ENCODE measurements at places on chromosomes 2 and 18. TPM values are rescaled to one million over a fixed set of nuclear protein-coding genes. Genes with fewer than 3 reads are reported as not detected.
A peak's percentile ranks its signal among the peaks of the same experiment; 100 is the strongest.

The GPR75 gene
- 2.5 TPM for total RNA-seq

The GAREM1 gene
- total RNA-seq = 7.9 TPM

DNA sequence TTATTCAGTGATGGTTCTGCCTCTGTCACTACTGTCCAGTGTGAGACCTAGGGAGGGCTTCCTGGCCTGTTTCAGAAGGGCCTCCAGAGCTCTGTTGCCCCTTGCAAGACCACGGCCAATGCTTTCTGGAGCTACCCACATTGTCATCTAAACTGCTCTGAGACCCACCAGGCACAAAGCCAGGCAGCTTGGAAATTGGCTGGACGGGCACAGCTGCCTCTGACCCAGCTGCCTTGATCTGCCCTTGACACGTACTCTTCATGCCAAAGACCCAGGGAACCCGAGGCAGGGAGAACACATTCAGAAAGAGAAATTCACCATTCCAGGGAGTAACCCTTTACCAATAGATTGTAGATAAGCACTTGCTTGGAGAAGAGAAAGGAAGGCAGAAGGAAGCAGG lies 183.7 kb upstream of the SIX2 start:
- no peaks in the 10 kb centered on the region for H3K36me3 ChIP-seq
- peaks cover 11% of the 10 kb centered on the region for H3K27me3 ChIP-seq
- no peak overlapping the region for H3K4me3 ChIP-seq
- DNase-seq = no peak

- no peaks in the 10 kb centered on the region for H3K36me3 ChIP-seq
- no peak overlapping the region for H3K4me3 ChIP-seq
- no peak for DNase-seq
- no peaks in the 10 kb centered on the region for H3K27me3 ChIP-seq
- H3K27ac ChIP-seq = no peak overlapping the region
- no peaks in the 10 kb centered on the region for H3K4me1 ChIP-seq
These were observed 184.0 kb downstream of the PDE11A start for GRCh38 chr2:177888581-177888980.

- no peaks in the 10 kb centered on the region for H3K27me3 ChIP-seq
- peaks cover 5% of the 10 kb centered on the region for H3K36me3 ChIP-seq
- H3K4me1 ChIP-seq = no peaks in the 10 kb centered on the region
- H3K4me3 ChIP-seq = no peak overlapping the region
These were observed 76.0 kb upstream of the ST8SIA5 start for GRCh38 chr18:46832849-46833248.

GRCh38 chr18:42275949-42276730 lies 321.1 kb downstream of the PIK3C3 start:
- H3K36me3 ChIP-seq = no peaks in the 10 kb centered on the region
- no peaks in the 10 kb centered on the region for H3K27me3 ChIP-seq
- peaks cover 9% of the 10 kb centered on the region for H3K4me1 ChIP-seq
- no peak overlapping the region for H3K4me3 ChIP-seq
- H3K27ac ChIP-seq = peak overlapping the region; percentile 26

DNA sequence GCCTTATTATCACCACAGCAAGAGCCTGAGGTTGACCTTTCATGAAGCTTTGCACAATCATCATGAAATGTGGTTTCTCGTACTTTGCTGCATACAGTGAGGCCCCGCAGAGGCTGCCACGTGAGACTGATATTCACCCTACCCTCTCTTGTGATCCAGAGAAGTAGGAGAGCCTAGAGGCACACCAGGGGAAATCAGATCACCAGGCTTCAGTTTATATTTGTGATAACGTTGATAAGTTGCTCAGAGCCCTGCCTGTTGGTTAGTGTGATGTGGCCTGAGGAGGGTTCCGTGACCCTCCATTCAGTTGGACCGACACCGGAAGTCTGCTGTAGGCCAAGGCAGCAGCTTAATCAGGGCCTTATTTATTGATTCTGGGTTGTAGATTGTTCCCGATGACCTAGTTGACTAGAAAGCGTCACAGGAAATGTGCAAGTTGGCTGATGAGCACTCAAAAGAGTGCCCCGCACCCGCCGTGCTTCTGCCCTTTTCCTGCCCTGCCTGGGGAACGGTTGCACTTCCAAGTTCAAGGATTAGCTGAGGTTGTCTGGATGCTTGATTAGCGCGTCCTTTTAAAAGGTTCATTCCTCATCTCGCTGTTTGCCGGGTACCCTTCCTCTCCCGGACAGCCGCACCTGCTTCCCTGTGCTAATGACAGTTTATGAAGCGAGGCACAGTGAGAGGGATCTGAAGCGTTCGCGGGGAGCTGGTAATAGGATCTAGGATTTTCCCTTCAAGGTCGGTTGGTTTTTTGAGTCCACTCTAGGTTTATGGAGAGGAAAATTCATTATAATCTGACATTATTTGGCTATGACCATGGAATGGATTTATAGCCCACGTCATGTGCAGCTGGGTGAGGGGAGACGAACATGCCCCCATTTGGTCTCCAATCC lies 146.4 kb downstream of the SH3RF3 start:
- no peaks in the 10 kb centered on the region for H3K27me3 ChIP-seq
- DNase-seq = no peak
- H3K27ac ChIP-seq = no peak overlapping the region
- H3K4me1 ChIP-seq = no peaks in the 10 kb centered on the region

DNA sequence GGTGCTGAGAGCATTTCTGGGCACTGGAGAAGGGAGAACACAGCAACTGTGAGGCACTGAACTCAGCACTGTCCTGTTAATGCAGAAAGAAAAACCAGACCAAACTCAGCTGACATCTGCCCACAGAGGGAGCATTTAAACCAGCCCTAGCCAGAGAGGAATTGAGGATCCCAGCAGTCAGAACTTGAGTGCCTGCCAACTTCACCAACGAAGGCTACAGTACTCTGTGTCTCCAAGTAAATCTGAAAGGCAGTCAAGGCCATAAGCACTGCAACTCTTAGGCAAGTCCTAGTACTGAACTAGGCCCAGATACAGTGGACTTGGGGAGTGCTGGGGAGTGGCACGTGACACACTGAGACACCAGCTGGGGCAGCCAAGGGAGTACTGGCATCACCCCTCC lies 176.2 kb upstream of the ZC3H15 start:
- no peak for DNase-seq
- no peaks in the 10 kb centered on the region for H3K27me3 ChIP-seq
- no peaks in the 10 kb centered on the region for H3K4me1 ChIP-seq
- no peaks in the 10 kb centered on the region for H3K36me3 ChIP-seq

GRCh38 chr18:3466872-3467271 lies 16.9 kb downstream of the TGIF1 start:
- H3K4me1 ChIP-seq = no peaks in the 10 kb centered on the region
- no peak overlapping the region for H3K27ac ChIP-seq
- no peaks in the 10 kb centered on the region for H3K36me3 ChIP-seq
- H3K27me3 ChIP-seq = no peaks in the 10 kb centered on the region
- H3K4me3 ChIP-seq = no peak overlapping the region

DNA sequence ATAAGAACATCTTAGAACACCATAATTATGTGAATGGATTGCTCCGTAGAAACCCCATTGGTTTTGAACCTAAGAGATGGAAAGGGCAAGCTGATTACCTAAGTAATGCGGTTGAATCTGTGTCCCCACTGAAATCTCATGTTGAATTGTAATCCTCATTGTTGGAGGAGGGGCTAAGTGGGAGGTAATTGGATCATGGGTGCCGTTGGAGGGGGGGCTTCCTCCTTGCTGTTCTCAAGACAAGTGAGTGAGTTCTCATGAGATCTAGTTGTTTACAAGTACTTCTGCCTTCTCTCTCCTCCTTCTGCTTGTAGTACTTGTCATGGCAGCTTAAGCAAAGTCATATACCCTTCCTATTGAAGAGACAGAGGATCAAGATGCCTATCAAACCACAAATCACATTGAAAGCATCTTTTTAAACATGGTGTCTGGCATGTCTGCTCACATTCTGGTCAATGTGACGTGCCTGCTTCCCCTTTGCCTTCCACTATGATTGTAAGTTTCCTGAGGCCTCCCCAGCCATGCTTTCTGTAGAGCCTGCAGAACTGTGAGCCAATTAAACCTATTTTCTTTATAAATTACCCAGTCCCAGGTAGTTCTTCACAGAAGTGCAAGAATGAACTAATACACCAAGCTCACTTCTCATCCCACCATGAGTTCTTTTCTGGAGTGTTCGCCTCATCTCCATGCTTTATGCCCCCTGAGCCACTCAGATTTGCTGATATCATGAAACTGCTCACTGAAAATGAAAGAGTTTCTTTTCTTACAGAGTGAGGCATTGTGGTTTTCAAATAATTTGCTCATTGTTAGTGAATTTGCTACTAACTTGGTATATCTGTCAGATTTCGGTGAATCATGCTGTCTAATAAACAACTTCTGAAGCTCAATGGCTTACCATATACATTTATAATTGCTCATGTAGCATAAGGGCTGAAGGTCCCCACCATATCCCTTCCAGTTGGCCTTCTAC lies 23.6 kb downstream of the KCNE4 start:
- DNase-seq = no peak
- no peaks in the 10 kb centered on the region for H3K36me3 ChIP-seq
- H3K4me1 ChIP-seq = no peaks in the 10 kb centered on the region
- H3K27ac ChIP-seq = no peak overlapping the region

GRCh38 chr2:230457793-230458192 lies 41.8 kb downstream of the SP100 start:
- no peak overlapping the region for H3K27ac ChIP-seq
- no peaks in the 10 kb centered on the region for H3K27me3 ChIP-seq
- H3K4me1 ChIP-seq = no peaks in the 10 kb centered on the region
- H3K36me3 ChIP-seq = no peaks in the 10 kb centered on the region
- DNase-seq = no peak

GRCh38 chr2:15122915-15123314 lies 438.2 kb downstream of the NBAS start:
- no peak overlapping the region for H3K27ac ChIP-seq
- no peak overlapping the region for H3K4me3 ChIP-seq
- H3K27me3 ChIP-seq = no peaks in the 10 kb centered on the region
- H3K4me1 ChIP-seq = no peaks in the 10 kb centered on the region
- no peaks in the 10 kb centered on the region for H3K36me3 ChIP-seq

GRCh38 chr2:207660994-207661393 lies 35.8 kb upstream of the METTL21A start:
- no peak overlapping the region for H3K4me3 ChIP-seq
- no peaks in the 10 kb centered on the region for H3K27me3 ChIP-seq
- H3K36me3 ChIP-seq = no peaks in the 10 kb centered on the region
- no peaks in the 10 kb centered on the region for H3K4me1 ChIP-seq
- DNase-seq = no peak

DNA sequence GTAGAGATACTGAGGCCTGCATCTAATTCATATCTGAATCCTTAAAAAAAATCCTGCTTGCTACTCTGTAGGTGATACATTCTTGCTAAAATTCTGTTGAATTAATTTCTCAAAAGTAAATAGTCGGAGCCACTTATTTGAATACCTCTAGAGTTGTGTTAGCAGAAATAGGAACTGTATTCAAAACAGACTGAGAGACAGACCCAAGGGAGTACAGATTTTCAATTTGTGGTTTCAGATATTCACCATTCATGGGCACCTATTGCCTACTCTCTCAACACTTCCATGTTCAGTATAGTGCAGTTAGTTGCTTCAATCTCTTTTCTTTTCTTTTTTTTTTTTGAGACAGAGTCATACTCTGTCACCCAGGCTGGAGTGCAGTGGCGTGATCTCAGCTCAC lies 46.6 kb upstream of the CTLA4 start:
- no peaks in the 10 kb centered on the region for H3K4me1 ChIP-seq
- H3K4me3 ChIP-seq = no peak overlapping the region
- H3K36me3 ChIP-seq = no peaks in the 10 kb centered on the region
- no peaks in the 10 kb centered on the region for H3K27me3 ChIP-seq

- no peak for DNase-seq
- no peaks in the 10 kb centered on the region for H3K4me1 ChIP-seq
- no peaks in the 10 kb centered on the region for H3K27me3 ChIP-seq
- H3K27ac ChIP-seq = no peak overlapping the region
These were observed 55.9 kb downstream of the RELCH start for GRCh38 chr18:62242955-62243354.

- H3K4me1 ChIP-seq = no peaks in the 10 kb centered on the region
- no peak overlapping the region for H3K4me3 ChIP-seq
- DNase-seq = no peak
- no peaks in the 10 kb centered on the region for H3K36me3 ChIP-seq
These were observed 354.8 kb downstream of the CELF4 start for GRCh38 chr18:37210781-37211180.

- peaks cover 55% of the 10 kb centered on the region for H3K4me1 ChIP-seq
- H3K27me3 ChIP-seq = no peaks in the 10 kb centered on the region
- H3K27ac ChIP-seq = peak overlapping the region; percentile 92
- no peaks in the 10 kb centered on the region for H3K36me3 ChIP-seq
- H3K4me3 ChIP-seq = no peak overlapping the region
- DNase-seq = peak; percentile 53
These were observed 8.2 kb downstream of the MALL start for GRCh38 chr2:110107092-110108079.

DNA sequence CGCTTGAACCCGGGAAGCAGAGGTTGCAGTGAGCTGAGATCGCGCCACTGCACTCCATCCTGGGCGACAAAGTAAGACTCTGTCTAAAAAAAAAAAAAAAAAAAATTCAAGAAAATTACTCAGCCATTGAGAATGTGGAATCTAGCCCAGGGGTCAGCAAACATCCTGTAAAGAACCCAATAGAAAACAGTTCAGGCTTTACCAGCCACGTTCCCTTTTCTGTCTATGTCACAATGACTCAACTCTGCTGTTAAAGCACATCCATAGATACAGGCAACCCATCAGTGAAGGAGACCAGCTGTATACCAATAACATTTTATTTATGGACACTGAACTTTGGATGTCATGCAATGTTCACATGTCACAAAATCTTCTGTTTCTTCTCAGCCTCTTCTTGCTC lies 435.6 kb upstream of the GYPC start:
- H3K27ac ChIP-seq = no peak overlapping the region
- H3K4me1 ChIP-seq = no peaks in the 10 kb centered on the region
- H3K4me3 ChIP-seq = no peak overlapping the region
- no peak for DNase-seq
- H3K27me3 ChIP-seq = no peaks in the 10 kb centered on the region

- H3K4me1 ChIP-seq = no peaks in the 10 kb centered on the region
- H3K36me3 ChIP-seq = no peaks in the 10 kb centered on the region
- DNase-seq = no peak
- H3K27ac ChIP-seq = no peak overlapping the region
- no peaks in the 10 kb centered on the region for H3K27me3 ChIP-seq
These were observed 217.0 kb downstream of the MBD5 start for GRCh38 chr2:148237911-148238310.

Data from transverse colon (tissue), 4 donors.